ENCODE measurements at places on chromosomes 2 and 18.

DNA sequence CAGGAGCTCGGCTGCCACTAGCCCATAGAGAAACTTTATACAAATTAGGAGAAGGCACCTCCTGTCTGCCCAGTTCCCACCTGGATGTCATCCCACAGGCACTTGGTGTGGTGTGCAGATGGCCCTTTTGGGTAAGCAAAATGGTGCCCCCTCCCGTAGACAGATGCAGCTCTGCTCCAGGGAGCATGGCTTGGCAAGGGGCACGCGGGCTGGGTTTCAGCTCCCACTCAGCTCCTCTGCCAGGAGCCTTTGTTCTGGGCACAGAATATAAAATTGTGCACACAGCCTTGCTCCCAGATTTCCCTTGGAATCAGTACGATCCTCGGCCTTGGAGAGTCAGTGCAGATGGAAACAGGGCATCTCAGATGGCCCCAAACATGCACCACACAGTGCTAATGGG, 20.3 kb upstream of the KCNF1 start:
- DNase-seq = no peak

DNA sequence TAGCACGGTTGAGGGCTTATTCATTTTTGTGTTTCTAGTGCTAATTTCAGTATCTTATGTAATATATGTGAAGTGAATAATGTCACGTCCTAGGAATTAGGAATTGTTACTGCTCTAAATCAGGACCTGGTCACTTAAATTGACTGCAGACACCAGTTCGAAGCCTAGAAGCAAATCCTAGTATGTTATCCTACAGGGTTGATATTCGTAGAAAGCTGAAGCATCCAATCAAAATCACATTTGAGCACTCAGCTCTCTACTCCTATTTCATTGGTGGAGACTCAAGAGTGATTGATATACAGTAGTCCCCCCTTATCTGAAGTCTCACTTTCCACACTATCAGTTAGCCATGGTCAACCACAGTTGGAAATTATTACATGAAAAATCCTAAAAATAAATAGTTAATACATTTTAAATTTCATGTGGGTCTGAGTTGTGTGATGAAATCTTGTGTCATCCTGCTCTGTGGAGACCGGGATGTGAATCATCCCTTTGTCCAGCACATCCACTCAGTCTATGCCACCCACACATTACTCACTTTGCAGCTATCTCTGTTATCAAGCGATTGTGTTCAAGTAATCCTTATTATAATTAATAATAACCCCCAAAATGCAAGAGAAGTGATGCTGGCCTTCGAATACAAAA, 35.2 kb upstream of the SCN9A start:
- peak; percentile 98 for DNase-seq

DNA sequence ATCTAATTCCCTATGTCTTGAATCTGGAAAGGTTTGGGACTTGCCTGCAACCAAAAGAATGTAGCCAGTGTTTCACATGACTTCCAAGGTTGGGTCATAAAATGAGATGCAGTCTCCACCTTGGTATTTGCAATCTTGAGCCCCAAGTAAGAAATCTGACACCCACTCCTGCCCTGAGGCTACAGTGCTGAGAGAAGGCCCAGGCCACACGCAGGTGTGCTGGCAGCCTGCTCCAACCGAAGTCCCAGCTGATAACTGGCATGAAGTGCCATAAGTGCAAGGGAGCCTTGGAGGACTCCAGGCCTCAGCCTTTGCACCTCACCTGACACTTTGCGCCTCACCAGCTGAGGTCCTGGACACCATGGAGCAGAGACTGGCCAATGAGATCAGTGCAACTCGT, 182.7 kb downstream of the ANAPC1 start:
- DNase-seq = no peak

GRCh38 chr18:38930881-38931753, 1365.5 kb upstream of the CELF4 start:
- no peak for DNase-seq

Data from fibroblast of lung (primary cell).